ENCODE measurements at places on chromosomes 6 and 20.

DNA sequence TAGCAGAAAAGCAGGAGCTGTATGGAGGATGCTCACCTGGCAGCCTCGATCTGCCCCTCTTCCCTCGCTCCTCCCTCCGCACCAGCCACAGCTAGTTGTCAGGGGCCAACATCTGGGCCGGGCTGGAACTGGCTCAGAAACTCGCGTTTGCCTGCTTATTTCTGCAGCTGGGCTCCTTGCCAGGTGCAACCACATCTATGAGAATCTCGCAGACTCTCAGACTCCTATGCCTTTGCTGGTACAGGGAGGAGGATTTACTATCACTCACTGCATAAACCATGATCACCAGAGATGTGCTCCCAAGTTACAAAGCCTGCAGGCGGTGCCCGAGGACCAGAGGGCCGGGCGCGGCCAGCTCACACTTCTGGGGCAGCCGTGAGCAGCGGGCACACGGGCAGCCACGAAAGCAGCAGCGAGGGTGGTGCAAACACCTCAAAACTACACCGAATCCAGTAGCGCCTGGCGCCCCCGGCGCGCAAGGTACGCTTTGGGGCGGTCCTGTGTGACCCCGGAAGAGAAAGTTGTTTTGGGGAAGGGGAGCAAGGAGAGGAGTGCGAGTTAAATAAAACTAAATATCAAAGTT lies 577 bp upstream of the LRRC1 start:
- DNase-seq: no peak

DNA sequence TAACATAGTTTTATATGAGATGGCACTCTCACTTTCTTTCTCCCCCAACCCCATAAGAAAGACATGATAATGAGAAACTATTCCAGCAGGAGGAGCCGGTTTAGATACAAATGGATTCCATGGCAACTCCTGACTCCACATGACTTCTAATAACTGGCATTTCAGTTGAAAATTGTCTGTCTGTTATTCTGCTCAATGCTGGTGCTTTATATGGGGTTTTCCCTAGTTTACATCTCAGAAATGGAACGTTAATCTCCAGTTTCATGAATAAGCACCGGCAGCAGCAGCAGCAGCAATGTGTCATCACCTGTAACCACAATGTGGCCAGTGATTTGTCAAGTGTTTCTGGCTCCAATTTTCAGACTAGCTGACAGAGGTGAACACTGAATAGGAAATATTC lies 8.0 kb upstream of the SIM1 start:
- DNase-seq: no peak

GRCh38 chr6:107805504-107805903 lies 18.6 kb downstream of the SCML4 start:
- no peak for DNase-seq

DNA sequence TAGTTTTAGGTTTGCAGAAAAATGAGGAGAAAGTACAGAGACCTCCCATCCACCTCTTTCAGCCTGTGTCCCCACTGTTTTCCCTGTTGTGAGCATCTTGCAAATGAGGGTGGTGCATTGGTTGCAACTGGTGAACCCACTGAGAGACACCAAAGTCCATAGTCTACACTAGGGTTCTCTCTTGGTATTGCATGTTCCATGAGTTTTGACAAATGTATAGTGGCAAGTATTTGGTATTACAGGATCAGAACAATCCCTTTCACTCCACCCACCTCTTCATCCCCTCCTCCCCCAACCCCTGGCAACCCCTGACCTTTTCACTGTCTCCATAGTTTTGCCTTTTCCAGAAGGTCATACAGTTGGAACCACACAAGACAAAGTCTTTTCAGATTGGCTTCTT lies 20.1 kb downstream of the ZNF831 start:
- no peak for DNase-seq

DNA sequence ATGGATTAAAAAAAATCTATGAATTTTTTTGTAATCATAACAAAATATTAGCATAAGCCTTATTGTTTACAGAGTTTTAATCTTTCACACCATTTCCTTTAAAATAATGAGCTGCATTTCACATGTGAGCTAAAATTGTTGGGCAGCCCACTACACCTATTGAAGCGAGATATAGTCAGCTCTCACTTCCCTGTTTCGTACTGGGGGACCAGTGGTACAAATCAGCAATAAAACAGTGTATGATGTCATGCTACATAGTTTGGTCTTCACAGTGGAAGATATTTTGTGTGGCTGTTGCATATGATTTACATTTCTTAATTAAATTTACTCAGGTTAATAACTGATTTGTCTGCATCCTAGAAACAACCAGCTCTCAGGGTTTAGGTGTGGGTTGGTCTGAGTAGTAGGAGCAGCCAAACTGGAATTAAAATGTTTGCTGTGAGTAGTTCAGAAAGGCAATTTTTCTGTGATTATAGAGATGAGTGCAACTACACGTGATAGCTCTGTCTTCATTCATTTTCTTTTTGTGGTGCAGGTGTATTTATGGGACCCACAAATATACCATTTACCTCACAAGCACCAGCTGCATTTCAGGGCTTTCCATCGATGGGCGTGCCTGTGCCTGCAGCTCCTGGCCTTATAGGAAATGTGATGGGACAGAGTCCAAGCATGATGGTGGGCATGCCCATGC lies 99.3 kb downstream of the B3GAT2 start:
- DNase-seq: no peak

DNA sequence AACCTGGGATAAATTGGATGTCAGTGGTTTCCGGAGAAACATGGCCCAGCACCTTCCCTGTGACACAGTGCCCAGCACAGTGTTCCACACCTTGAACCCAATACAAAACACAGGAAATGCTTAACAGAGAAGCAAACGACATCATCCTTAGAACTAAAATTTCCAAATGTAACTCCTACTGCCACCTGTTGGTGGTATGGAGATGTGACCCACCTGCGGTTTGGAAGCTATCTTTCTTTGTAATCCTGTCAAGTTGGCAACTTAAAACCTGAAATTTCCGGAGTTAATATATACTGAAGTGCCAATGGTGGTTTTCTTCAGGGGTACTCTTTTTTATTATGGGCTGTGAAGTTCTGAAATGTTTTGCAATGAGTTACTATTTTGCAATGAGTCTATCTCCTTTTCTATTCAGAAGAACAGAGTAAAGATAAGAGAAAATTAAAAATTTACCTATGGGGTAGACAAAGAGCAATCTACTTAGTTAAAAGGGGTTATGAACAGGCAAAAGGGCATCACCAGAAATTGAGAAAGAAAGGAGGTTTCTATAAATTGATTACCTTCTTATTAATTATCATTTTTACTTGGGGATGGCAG lies 658.8 kb downstream of the PTPRT start:
- DNase-seq: peak; percentile 11

GRCh38 chr20:12902992-12903391 lies 105.8 kb upstream of the SPTLC3 start:
- DNase-seq: no peak

- DNase-seq: no peak
Measured at GRCh38 chr6:74447013-74447412, 751.0 kb downstream of the CD109 start.

Data from inflammatory macrophage treated with lipopolysaccharide for 1 hour (primary cell).